ENCODE measurements at places on chromosomes 16 and 17. TPM values are rescaled to one million over a fixed set of nuclear protein-coding genes. Genes with fewer than 3 reads are reported as not detected.

TBKBP1 gene
- total RNA-seq, result 15.1 TPM

CCL16 gene
- total RNA-seq, result not detected

CCL15 gene
- not detected for total RNA-seq

GRCh38 chr17:77892031-77892430, 66.5 kb upstream of the TNRC6C start:
- no peak for DNase-seq

DNA sequence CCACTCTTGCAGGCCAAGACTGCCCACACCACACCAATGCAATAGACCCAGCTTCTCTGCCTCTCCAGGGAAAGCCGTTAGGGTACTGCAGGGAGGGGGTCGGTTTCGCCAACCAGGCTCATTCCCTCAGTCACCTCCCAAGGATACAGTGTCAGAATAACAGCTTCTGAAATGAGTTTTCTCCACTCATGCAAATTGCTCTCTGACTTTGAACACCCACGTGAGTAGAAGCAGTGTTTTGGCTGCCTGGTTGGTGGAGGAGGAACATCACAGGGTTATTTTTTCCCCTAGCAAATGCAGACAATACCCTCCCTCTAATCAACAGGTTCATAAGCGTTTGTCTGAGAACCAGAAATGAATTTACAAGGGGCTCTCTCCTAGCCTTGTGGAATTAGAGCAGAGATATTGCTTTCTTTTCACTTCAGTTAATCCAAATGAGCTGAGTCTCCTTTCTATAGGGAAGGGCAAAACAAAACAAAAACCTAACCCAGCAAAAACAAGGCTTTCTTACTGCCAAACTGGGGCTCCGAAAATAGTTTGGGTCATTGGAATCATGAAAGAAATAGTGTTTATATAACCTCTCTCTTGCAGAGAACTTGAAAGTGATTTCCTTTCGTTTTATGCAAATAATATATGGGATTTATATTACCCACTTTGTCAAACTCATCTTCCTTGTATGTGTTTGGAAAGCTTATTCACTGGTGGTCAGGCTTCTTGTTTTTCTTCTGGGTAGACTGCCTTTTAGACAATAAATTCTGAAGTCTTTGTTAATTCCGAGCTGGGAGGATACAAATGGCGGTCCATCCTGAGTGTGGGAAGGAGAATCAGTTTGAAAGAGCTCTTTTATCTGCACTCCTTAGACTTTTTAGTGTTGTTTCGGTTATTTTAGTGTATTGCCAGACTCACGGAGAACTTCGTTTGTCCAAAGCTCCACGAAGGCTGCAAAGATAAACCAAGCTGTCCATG, 229.9 kb downstream of the MSI2 start:
- DNase-seq, result no peak

DNA sequence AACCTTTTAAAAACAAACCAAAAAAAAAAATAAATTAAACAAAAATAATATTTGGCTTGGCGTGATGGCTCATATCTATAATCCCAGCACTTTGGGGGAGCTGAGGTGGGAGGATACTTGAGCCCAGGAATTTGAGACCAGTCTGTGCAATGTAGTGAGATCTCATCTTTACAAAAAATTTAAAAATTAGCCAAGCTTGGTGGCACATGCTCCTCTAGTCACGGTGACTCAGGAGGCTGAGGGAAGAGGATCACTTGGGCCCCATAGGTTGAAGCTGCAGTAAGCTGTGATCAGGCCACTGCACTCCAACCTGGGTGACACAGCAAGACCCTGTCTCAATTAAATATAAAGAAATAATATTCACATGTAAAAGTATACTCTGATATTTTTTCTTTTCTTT, 12.2 kb downstream of the GNGT2 start:
- no peak for DNase-seq

DNA sequence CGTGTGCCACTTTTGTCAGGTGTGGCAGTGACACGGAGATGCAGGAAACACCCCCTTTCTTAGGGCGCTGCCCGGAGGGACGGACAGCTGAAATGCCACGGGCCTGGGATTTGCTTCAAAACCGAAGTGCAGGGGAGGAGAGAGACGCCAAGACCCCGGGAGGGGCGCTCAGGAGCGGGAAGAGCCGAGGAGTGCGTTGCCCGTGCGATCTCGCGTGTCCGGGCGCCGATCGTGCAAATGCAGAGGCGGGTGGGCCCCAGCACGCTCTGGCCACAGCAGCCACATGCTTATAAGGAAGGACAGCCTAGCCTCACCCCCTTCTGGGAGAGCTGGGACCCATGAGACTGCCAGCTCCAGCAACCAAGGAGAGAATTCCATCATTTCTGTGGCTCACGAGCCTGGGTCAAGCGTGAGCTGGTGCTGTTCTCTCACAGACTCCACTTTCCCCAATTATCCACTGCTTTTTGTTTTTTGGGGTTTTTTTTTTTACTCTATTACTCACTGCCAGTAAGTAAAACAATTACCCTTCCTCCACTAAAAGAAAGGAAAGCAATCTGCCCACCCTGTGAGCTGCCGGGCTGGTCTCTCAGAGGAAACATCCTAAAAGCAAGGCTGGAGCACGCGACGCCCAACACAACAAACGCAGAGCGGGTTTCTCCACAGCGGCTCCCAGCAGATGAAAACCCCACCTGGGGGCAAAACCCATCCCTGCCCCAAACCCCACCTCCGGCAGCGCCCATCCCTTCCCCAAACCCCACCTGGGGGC, 27.2 kb upstream of the C16orf95 start:
- DNase-seq, result no peak

- DNase-seq, result no peak
These were observed 29.4 kb downstream of the SLC12A3 start for GRCh38 chr16:56894331-56894917.

DNA sequence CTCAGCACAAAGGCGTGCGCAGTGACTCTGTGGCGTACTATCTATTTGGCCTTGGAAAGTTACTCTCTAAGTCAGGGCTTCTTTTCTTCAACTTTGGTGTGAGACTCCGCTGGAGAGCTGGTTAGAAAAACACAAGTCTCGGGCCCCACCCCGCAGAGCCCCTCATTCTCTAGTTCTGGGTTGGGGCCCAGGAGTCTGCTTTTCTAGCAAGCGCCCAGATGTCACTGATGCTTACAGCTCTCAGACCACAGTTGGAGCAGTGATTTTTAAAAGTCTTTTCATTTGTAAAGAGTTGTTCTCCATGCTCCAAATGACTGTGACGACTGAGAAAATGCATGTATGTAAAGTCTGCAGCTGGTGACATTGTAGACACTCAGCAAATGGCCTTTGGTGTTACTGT, 582.3 kb downstream of the WWOX start:
- DNase-seq, result no peak

DNA sequence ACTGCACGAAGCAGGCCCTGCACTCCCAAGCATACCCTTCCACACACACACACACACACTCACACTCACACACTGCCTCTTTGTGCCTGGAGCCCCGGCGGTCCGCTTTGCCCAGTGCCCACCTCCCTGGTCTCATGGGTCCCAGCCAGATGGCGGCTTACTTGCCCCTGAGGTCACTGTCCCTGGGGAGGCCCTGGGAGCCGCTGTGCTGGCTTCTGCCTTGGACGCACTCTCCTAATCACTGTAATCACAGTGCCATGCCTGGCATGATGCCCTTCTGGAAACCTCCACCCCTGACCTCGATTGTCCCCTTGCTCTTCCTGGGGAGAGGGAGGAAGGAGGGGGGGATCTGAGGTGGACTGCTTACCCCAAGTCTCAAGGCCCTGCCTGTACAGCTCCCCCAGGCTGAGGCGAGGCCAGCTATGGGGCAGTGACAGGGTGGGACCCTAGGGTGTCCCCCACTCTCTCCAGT, 36.0 kb downstream of the ARHGAP23 start:
- DNase-seq, result no peak

DNA sequence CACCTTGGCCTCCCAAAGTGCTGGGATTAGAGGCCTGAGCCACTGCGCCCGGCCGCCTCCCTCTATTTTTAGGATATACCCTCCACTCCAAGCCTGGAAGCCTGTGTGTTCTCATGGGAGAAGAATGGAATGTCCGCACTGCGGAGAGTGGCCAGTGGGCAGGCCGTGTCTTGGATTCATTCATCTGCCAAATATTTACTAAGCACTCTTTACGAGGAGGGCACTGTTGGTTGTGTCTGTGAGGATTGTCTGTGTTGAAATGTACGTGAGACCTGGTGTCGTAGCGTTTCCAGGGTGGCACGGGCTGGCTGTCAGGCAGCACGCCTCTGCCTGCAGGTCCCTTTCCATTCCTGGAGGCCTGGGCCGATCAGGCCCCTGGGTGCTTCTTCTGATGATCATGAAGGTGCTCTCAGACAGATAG, 19.2 kb downstream of the PGS1 start:
- no peak for DNase-seq

DNA sequence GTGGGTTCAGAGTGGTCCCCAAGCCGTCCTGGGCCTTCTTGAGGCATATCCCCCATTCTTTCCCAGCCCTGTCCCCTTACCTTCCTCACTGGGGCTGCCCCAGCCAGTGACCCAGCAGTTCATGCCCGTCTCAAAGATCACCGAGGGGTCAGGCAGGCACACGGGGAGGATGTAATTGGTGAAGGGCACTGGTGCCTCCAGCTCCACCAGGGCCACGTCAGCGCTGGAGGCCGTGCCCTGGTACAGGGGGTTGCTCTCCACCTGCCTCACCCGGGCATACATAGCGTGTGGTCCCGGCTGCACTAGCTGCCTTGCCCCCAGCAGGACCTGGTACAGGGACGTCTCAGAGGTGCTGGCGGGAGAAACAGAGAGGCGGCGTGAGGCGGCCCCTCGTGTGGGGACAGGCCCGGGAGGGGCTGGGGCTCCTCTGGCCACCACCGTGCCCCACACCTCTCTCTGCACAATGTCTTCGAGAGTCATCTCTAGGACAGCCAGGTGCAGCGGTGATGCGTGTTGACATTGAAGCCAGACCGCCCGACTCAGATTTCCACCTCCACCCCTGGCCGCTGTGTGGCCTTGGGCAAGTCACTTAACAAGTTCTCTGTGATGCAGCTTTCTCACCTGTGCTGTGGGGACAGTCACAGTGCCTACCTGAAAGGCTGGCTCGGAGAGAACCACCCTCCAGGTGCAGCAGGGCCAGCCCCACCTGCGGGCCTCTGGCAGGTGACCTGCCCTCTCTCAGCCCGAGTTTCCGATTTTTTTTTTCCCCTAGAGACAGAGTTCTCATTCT, 5.8 kb downstream of the PRSS27 start:
- no peak for DNase-seq

GRCh38 chr16:5235119-5235518, 137.5 kb upstream of the EEF2KMT start:
- no peak for DNase-seq

GRCh38 chr16:84426804-84427203, 58.5 kb downstream of the ATP2C2 start:
- no peak for DNase-seq

DNA sequence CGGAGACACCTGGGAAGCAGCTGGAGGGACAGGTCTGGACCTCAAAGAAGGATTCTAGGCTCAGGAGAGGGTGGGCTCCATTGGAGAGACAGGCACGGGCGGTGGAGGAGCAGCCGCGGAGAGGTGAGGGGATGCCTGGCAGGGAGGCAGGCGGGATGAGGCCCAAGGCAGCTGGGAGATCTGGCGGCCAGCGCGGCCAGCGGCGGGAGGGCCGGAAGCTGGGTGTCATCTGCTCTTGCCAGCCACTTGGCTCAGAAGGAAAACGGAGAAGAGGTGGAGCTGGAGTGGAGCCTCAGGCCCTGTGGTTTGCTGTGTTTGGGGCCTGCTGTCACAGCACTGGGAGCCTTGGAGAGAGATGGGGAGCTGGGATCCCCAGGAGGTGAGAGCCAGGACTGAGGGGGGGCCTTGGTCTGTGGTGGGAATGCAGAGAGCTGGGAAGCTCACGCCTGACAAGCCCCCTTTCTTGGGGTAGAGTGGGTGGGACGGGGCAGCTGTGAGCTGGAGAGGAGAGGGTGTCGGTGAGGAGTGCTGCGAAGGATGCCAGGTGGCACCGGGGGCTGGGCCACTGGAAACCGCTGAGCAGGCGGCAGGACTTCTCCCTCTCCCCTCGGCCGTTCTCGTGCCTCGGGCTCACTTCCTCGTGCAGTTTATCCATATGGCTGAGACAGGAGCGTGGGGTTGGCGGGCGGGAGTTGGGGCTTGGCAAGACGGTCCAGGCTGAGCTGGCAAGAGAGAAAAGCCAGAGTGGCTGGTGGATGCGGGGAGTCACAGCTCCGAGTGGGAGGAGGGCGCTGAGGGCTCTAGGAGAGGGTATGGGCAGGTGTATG, 8.0 kb downstream of the TBC1D24 start:
- no peak for DNase-seq

GRCh38 chr16:80680839-80681238, 123.6 kb downstream of the CDYL2 start:
- no peak for DNase-seq

DNA sequence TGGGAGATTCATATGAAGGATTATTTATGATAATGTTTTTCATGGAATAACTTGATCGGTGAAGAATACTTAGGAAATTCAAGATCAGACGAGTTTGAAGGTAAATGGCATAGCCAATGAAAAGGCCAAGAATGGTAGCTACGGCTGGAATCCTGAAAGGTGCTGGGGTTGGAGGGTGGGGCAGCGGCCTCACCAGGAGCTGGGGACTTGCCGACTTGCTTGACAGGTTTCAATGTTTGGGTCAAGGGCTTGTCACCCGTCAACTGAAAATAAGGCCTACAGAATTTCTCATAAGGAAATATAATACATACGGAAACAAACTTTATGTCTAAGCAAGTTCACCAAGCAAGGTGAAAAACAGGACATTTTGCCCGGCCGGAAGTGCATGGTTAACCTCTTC, 9.9 kb downstream of the CRYM start:
- DNase-seq, result no peak

DNA sequence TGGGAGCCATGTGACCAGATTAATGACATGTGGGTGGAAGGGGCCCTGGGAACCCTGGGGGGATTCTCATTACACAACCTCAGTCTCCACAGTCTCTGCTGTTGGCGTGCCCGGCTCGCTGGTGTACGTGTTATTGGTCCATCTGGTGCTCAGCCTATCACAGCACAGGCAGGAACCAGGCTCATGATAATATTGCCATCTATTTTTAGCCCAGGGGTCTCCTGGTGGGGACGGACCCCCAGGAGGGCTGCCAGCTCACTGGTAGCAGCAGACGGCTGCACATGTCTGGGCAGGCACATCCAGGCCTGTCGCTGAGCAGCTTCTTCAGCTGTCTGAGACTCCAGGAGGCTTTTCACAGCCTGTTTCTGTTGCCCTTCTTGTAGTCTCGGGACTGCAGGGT, 123.8 kb downstream of the RAB11FIP4 start:
- no peak for DNase-seq

DNA sequence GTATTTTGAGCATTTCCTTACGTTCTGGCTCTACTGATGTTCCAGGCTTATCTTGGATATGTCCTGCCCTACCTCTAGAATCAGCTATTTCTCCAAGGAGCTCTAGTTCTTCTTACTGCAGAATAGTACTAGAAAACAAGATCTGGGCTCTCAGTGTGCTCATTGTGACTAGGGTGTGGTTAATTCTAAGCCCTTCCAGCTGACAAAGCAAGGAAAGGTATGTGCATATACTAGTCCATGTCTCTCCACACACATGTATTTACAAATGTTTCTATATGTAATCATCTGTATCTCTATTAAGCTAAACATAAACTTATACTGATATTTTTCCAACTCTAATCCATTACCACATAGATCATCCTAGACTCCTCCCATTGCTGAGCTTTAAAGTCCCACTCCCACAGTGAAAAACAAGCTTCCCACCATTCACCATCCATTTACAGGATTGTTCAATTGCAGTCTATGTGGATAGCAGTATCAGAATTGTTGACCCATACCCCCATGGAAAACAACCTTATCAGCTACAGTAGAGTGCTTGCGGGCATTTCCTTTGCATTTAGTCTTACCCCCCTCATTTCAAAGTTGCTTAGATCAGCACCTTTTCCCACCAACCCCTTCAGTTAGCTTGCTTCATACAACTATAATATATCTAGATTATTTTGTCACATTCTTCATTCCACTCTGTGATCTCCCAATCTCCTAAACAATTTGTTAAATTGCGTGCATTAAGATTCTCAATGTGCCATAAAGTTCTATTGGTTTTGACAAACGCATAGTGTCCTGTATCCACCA, 194.5 kb downstream of the SOX9 start:
- no peak for DNase-seq
